ENCODE measurements at places on chromosomes 12 and 14.

DNA sequence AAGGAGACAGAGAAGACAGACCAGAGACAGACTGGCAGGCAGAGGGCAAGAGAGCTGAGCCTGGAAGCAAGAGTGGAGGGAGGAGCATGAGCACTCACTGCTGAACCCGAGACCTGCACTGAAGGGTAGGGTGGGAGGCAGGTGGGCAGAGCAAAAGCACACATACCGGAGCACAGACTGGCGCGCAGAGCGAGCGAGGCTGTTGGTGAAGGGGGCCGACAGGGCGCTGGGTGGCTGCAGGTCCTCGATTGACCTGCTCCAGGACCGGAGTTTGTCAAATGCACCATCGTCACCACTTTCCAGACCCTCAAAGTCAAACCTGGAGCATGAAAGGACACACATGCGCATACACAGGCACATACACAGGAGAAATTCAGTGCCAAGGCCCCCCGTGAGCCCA, 34.9 kb downstream of the PRPF40B start:
- DNase-seq, result no peak

GRCh38 chr12:6088921-6089747, 35.3 kb downstream of the VWF start:
- no peak for DNase-seq

- DNase-seq, result no peak
Measured at GRCh38 chr12:6646276-6647082, 753 bp downstream of the ACRBP start.

DNA sequence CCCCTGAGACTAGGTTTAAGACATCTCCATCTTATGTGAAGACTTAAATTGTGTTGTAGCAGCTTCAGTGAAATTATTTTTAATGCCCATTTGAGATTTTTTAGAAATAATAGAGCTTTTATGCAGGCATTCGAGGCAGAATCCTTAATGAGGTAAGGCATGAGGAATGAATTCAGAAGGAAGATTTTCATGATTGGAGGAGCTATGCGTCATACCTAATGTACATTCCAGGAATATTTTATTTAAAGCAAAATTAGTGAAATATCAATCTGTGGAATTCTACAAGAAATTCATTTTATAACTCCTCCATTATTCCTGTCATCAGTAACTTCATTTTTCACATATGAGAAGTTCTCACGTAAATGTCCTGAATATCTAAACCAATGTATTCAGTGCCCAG, 36.0 kb upstream of the GARIN6 start:
- DNase-seq, result no peak

- DNase-seq, result no peak
Measured at GRCh38 chr12:99054601-99055128, 409.6 kb downstream of the APAF1 start.

DNA sequence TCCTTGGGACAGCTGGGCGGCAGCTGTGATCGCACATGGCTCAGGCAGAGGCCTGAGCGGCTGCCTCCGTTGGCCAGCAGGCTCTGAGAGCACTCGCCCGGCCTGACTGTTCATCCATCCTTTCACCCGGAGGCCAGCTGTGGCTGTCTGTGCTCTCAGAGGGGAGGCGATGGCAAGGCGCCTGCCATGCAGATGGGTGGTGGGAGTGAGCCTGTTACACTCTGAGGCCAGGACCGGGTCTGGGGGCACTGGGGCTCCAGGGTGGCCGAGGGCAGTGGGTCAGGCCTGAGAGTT, 292.3 kb downstream of the TMEM121 start:
- no peak for DNase-seq

DNA sequence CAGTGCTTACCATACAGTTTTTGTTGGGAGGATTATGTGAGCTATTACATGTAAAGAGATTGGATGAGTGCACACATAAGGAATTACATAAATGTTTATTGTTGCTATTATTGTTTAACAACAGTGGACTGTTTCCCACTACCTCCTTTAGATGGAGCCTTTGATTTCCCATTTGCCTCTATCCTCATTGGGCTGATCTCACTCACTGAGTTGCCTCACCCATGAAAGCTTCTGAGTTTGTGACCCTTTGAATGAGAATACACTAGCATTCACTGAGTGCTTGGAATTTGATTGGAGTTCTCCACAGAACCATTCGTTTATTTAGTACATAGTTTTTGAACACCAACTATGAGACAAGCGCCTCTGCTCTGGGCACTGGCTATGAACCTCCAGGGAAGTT, 121.0 kb downstream of the HELB start:
- no peak for DNase-seq

DNA sequence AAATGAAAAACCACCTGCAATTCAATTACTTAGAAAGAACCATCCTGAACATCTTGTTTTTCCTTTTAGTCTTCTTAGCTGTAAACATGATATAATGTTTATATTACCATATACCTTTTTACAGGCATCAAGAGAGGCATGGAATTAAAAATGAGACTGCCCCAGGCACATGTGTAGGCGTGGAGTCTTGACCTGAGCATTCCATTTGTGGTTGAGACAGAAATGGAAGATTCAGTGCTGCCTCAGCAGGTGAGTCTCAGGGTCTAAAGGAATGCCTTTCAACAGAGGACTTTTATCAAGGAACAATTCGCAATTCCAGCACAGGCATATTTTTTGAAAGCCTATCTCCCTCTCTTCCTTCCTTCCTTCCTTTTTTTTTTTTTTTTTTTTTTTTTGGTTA, 8.0 kb upstream of the NANOGNB start:
- no peak for DNase-seq

- no peak for DNase-seq
Measured at GRCh38 chr12:22626406-22626805, 1.4 kb downstream of the ETNK1 start.

DNA sequence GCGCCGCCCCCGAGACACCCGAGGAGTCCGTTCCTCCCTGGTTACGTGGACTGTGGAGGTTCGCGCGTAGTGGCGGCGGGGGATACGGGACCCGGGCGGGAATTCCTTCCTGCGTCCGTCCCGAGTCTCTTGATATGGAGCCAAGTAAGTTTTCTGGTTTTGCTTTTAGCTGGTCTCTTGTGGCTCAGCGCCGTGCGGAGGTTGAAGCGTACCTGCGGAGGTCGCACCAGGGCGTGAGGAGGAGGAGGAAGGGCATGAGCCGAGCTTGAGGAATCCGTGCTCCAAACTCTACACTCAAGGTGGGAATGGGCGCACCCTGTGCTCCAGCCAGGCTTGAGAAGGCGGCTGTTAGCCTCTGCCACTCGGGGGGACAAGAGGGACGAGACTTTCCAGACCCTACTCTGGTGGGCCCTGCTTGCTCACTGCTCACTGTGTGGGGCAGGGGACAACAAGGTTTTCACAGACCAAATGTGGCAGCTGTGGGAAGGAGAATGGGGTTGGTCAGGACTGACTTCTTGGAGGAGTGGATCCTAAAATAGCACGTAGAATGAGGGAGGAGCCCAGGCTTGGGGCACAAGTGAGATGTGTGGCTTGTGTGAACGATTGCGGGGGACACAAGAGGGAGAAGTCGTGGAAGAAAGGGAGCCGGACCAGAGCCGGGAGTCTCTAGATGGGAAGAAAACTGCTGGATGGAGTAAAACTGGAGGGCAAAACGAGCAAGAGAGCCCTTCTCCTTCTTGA, 577 bp downstream of the ATG101 start:
- no peak for DNase-seq

DNA sequence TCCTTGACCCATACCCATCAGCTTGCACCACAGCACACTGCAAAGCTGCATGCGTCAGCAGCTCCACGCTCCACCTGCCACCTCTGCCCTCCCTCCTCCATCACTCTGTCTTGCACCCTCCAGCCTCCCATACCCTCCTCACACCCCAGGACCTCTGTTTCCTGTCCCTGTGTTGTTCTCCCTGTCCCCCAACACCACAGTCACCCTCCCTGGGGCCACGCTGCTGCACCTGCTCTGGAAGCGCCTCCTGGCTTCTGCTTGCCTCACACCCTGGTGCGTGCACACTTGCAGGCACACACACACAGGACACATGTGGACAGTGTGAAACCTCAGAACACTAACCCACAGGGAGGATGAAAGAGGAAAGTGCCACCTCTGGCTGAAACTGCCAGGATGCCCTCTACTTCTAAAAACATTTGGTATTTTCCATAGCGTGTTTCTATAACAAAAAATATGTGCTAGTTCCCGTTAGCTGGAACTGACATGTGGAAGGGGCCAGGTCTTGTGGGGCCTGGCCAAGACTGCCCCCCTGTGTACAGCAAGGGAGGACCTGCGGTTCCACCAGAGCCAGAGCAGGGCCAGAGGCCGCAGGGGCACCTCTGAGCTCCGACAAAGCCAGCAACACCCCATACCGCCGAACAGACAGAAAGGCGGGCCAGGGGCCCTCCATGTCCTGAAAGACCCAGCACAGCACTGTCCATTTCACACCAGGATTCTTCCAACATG, 10.0 kb downstream of the BRF1 start:
- no peak for DNase-seq

GRCh38 chr14:69354383-69355153, 43.5 kb downstream of the ERH start:
- DNase-seq, result no peak

- DNase-seq, result no peak
Measured at GRCh38 chr14:31068235-31068634, 42.1 kb upstream of the STRN3 start.

DNA sequence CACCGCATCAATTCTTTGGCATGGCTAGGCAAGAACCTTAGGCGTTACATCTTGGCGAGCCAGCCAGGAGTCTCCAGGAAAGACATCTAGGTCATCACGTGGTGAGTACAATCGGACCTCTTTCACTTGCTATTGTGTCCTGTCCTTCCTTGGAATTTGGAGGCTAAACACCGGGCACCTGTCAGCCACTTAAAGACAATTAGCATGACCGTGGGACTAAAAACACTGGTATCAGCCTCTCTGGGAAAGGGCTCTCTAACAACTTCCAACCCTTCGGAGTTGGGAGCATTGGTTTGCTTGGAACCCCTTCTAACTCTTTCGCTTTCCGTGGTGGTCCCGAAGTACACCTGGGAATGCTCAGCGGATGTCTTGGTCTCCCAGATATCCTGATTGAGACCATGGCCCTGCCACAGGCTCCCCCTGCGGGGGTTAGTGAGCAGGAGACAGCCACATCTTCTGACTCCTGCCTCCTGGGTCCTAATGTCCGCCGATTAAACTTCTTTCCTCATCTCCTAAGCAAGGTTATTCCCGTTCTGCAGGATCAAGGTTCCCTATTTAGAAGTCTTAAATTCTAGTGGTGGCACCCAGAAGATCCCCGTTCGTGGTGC, 971.7 kb downstream of the FSCB start:
- DNase-seq, result no peak

DNA sequence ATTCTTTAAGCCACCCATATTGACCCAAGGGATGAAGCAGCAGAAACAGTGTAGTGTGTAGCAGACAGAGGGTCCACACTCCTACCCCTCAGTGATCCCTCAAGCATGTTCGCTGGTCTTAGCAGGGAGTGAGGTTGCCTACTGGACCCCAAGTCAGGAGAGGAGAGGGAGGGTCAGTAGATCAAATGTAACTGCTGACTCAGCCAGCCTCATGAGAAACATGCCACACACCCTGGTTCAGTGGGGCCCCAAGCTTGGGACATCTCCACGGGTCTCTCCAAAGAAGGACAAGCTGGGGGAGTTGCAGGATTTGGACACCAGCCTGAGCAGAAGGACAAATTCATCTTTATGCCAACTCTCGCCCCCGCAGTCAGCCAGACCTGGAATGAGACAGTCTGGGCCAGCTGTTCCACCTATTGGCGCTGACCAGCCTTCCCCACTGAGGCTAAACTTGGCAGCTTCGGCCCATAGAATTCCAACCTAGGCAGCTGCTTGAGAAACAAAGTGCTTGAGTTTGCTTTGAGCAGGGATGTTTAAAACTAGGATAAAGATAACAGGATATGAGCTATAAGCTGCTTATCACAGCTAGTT, 66.0 kb upstream of the ACTN1 start:
- DNase-seq, result no peak

DNA sequence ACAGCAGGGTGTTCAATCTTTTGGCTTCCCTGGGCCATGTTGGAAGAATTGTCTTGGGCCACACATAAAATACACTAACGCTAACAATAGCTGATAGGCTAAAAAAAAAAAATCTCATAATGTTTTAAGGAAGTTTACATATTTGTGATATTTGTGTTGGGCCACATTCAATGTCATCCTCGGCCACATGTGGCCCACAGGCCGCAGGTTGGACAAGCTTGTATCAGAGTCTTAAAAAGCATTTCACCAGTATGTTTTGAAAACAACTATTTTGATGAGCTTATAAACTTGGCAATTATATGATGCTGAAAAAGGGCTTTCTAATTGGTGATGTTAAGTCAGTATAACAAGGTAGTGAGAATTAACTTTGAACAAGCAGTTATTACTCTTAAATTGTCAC, 78.9 kb downstream of the PIK3C2G start:
- no peak for DNase-seq

DNA sequence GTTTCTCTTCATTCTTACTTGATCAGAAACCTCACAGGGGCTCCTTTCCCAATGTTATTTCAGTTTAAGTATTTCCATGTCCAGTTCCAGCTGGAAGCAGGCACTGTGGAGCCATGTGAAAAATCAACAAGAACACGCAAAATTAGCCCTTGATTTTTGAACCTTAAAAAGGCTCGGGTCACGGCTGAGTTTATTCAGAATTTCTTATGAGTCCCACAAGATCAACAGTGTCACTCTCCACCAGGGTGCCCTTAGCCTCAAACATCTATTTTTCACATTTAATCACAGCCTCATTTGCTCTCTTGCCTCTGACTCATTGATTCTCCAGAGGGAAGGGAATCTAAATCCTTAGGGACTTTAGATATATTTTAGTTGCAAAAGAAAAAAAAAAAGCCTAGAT, 157.7 kb upstream of the AVPR1A start:
- DNase-seq, result no peak

DNA sequence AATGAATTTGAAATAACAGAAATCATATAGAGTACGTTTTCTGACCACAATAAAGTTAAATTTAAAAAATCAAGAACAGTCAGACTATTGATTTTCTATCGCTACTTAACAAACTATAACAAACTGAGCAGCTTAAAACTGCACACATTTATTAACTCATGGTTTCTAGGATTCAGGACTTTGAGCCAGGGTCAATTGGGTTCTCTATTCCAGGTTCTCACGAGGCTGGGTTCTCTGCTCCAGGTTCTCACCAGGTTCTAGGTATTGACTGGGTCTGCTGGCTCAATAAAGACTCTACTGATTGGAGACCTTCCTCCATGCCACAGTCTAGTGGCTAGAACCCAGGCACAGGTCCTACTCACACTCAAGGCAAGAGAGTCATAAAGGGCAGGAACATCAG, 22.8 kb downstream of the ABCC9 start:
- DNase-seq, result no peak

GRCh38 chr12:117063162-117063911, 35.9 kb downstream of the TESC start:
- no peak for DNase-seq

- DNase-seq, result no peak
Measured at GRCh38 chr12:93483151-93483807, 16.0 kb downstream of the MRPL42 start.

DNA sequence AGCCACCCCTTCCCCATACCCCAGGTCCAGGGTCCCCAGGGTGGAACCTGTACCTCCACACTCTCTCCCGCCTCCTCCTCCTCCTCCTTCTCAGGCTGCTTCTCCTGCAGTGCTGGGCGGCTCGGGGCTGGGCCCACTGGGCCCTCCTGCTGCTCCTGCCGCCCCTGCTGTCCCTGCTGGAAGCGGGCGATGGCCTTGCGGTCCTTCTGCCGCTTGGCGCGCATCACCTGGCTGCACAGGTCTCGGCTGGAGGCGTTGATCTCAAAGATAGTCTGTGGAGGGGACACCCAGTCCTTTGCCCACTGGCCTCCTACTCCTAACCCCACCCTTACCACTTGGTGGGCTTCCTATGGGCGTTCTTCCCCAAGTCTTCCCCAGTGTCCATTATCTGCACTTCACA, 14.5 kb downstream of the CFAP73 start:
- DNase-seq, result no peak

GRCh38 chr12:77599782-77600467, 230.8 kb upstream of the NAV3 start:
- no peak for DNase-seq

All from effector memory CD4-positive, alpha-beta T cell (primary cell).